ENCODE measurements at places on chromosomes 2 and 18.

DNA sequence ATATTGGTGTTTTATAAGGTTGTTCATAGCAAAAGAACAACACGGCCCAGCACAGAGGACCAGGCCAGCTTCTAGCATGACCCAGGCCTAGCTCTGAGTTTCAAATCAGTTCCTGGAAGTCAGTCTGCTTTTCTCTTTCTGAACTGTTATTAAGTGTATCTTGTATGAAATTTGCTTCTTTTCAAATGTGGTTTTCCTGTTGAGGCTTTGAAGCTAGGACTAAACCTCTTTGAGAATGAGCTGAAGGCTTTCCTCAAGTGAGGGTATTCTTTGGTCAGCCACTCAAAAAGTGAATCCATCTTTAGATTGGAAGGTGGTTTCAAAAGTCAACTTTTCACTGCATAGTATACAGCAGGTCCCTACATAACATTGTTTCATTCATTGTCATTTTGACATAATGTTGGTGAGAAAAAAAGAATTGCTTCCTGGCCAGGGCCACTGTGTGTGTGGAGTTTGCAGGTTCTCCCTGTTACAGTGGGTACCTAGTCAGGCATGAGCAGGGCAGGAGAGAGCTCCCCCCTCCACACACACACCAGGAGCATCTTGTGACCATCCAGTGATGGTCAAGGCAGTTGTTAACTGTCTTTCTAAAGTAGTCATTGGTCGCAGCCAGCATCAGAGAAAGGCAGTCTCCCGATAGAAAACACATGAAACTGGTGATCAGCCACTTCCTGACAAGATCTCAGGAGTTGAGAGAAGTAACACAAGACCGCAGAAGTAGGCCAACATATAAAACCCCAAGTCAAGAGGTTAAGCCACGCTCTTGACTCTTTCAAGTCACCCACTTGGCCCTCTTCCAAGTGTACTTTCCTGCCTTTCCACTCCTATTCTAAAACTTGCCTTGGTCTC lies 6.7 kb upstream of the ACAA2 start:
- no peak for DNase-seq

DNA sequence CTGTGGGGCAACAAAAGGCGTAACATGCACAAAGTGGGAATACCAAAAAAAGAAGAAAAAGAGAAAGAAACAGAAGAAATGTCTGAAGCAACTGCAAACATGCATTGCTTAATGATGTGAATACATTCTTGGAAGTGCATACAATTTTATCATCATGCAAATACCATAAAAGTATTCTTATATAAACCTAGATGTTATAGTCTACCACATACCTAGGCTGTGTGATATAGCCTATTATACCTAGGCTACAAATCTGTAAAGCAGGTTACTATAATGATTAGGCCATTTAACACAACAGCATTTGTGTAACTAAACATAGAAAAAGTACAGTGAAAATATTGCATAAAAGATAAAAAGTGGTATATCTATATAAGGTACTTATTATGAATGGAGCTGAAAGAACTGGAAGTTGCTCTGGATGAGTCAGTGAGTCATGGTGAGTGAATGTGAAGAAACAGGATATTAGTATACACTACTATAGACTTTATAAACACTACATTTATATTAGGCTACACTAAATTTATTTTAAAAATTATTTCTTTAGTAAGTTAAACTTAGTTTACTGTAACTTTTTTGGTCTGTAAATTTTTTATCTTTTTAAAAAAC lies 319.4 kb upstream of the KCNH7 start:
- no peak for DNase-seq

GRCh38 chr2:27407798-27408491 lies 1.4 kb downstream of the PPM1G start:
- peak; percentile 18 for DNase-seq

DNA sequence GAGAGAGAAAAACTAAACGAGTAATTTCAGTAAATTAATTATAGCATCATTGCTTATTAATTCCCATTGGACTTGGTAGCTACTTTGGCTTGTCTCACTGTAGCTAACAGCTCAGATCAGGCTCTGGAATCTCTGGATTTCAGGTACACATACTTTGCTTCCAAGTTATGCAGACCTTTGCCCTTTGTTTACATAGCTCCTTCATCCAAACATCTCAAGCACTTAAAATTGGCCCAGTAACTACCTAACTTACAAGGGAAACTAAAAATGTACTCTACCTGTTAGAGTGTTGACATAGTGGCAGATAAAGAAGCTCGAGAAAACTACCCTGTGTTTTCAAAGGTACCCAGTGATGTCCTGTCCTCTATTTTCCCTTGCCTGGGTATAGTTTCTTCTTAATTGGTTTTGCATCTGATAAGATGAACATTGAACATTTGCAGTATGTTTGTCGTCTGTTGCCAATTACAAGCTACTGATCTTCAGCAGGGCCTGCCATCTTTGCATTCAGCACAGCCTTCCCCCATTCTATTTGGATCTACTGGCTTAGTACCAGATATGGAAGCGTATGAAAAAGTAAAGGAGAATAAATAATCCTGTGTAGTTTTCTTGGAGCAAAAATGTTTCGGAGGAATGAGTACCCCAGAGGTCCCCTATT lies 601.5 kb upstream of the FANCL start:
- no peak for DNase-seq

DNA sequence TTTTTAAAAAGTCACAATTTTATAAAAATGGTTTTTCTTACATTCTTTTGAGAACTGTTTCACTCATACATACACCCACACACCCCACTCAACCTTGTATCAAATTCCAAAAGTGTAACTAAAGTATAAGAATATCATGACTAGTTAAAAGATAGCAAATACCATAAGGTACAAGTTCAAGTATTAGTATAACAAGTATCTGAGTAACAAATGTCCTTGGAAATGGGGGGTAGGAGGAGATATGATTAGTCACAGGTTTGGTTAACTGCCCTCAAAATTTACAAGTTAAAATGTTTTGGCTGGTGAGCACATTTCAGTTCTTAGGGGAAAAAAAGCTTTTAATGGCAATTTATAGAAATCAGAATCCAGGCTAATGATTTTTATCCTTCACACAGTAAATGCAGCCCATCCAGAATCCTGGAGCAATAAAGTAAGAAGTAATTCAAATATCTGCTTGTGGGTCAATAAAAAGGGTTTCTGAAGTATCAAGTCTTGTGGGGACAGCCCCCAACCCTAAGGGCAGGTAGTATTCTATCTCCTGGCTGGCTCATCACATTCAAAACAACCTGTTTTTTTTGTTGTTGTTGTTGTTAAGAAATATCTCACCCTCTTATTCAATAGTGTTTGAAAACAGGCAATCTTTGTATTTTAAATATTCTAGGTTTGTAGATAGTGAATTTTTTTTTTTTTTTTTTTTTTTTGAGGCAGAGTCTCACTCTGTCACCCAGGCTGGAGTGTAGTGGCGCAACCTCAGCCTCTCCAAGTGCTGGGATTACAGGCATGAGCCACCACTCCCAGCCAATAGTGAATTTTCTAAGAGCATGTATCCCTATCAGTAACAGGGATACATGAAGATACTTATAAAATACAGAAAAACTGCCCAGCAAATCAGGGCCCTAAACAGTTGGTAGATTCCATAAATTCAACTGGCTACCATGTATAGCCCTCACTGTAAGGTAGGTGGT lies 14.5 kb downstream of the IAH1 start:
- no peak for DNase-seq

DNA sequence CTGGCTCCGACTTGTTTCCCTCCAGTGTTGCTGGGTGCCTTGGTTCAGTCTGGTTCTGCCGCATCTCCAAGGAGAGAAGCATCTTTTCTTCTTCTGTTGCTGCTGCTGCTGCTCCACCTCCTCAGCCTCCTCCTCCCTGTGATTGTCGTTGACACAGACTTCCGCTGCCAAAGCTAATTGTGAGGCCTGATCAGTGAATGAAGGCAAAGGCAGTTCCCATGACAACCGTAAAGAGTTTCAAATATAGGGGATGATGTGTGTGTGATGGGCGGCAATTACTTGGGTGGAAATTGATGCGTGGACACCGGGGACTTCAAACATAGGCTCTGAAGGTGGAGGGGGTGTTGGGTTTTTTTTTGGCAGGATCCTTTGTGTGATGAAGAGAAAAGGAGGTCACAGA lies 13.7 kb downstream of the TET3 start:
- no peak for DNase-seq

DNA sequence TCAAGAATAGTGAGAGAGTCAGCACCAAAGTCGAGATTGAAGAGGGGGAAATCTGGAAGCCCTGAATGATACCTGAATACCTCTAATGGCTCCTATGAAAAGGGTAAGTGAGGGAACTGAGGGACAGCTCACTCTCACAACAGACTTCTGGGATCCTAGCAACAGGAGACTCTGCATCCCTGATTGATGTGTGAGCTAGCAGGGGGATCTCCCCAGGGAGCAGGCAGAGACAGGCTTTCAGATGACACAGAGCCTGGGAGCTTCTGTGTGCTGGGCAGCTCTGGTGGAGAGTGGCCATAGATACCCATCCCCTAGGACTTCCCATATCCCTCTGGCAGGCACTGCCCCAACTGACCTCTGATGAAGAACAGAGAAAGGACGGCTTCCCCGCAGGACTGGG lies 206.2 kb downstream of the EXOC6B start:
- DNase-seq: no peak

GRCh38 chr2:226142463-226142862 lies 657.2 kb downstream of the IRS1 start:
- no peak for DNase-seq

- no peak for DNase-seq
Measured at GRCh38 chr2:109143214-109144187, 14.5 kb downstream of the SH3RF3 start.

- DNase-seq: no peak
Measured at GRCh38 chr2:78175645-78176044, 653.5 kb upstream of the LRRTM4 start.

Measured in right renal cortex interstitium (tissue), 3 donors.